ENCODE measurements at places on chromosomes 5 and 9.
A peak's percentile ranks its signal among the peaks of the same experiment; 100 is the strongest.

DNA sequence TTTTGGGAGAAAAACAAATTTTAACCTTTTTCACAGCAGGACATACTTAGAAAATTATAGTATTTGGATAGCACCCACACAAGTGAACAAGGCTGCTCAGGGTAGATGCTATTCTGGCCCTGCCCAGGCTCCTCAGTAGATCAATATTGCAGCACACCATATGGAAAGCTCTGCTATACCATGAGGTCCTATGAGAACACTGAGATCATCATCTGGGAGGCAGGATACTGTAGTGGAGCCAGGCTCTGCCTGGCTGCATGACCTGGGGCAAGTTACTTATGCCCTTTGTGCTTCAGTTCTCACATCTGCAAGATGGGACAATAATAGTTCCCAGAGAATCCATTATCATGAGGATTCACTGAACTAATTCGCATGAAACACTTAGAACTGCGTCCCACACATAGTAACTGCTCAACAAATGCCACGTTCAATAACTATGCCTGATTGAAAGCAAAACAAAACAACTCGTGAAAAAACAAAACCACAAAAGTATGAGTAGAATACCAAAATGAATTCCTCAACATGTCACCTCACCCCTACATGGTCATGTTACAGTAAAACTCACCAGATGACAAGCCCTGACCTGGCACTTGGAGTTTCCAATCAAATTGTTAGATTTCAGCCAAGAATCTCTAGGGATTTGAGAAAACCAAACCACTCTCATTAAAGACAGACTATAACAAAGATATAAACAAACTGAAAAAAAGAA, 31.9 kb downstream of the ARSB start:
- DNase-seq = peak; percentile 51

DNA sequence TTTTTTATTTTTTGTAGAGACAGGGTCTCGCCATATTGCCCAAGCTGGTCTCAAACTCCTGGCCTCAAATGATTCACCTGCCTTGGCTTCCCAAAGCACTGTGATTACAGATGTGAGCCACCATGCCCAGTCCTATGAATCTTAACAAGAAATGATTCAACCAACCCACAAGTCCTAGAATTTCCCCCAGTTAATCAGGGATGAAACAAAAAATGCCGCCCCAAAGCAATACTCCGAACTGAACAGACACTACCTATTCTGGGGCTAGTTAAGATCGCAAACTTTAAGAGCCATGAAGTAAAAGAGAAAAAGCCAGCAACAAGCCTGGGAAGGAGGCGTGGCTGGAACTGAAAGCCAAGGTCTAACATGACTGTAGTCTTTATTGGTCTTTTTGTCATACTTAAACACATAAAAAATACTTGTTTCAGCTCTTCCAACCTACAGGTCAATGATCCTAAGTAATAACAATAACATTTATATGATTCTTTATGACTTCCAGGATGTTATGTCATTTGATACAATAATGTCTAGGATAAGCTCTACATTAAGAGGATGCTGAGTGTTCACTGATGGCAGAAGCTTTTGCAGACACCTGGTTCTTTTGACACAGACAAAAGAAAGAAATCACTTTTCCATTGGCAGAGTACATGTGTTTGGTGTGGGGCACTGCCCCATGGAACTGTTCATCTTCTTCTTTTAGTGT, 361.1 kb upstream of the TLE4 start:
- DNase-seq = peak; percentile 54

DNA sequence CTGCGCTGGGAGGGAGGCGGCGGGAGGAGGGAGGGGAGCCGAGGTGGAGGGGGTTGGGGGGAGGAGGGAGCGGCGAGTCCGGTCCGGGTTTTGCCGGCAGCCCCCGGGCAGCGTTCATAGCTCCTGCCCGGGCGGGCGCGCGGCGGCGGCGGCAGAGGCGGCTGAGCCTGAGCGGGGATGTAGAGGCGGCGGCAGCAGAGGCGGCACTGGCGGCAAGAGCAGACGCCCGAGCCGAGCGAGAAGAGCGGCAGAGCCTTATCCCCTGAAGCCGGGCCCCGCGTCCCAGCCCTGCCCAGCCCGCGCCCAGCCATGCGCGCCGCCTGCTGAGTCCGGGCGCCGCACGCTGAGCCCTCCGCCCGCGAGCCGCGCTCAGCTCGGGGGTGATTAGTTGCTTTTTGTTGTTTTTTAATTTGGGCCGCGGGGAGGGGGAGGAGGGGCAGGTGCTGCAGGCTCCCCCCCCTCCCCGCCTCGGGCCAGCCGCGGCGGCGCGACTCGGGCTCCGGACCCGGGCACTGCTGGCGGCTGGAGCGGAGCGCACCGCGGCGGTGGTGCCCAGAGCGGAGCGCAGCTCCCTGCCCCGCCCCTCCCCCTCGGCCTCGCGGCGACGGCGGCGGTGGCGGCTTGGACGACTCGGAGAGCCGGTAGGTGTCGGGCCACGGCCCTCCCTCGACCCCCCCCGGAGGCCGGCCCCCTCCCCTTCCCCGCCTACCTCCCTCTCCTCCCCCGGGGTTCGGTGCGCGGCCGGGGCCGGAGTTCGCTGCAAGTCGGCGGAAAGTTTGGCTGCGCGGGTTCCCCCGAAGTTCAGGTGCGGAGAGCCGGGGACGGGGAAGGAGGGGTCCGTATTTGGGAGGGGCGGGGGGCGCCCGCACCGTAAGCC, at the start of gene CXXC5:
CXXC5 (plus strand) TSS at position 145 of the 877 bp plus-strand sequence. CDS start 32,175 bp downstream, outside the sequence.
- peak; percentile 83 for DNase-seq

DNA sequence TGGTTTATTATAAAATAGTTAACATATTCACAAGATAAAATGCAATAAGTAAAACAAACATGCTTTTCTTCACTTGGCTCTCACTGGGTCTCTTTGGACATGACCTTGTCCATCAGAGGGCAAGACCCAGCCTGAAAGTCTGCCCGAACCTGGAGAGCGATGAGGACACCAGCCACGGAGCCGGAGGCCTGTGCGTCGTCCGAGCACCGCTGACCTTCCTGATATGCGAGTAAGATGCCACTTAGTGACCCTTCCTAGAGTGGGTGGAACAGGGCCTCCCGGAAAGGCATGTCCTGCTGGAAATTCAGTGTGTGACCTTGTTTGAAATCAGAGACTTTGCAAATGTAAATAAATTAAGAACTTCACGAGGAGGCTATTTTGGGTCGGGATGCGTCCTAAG, 52.9 kb downstream of the IRX2 start:
- no peak for DNase-seq

GRCh38 chr9:88915916-88916315, 75.4 kb upstream of the S1PR3 start:
- no peak for DNase-seq

DNA sequence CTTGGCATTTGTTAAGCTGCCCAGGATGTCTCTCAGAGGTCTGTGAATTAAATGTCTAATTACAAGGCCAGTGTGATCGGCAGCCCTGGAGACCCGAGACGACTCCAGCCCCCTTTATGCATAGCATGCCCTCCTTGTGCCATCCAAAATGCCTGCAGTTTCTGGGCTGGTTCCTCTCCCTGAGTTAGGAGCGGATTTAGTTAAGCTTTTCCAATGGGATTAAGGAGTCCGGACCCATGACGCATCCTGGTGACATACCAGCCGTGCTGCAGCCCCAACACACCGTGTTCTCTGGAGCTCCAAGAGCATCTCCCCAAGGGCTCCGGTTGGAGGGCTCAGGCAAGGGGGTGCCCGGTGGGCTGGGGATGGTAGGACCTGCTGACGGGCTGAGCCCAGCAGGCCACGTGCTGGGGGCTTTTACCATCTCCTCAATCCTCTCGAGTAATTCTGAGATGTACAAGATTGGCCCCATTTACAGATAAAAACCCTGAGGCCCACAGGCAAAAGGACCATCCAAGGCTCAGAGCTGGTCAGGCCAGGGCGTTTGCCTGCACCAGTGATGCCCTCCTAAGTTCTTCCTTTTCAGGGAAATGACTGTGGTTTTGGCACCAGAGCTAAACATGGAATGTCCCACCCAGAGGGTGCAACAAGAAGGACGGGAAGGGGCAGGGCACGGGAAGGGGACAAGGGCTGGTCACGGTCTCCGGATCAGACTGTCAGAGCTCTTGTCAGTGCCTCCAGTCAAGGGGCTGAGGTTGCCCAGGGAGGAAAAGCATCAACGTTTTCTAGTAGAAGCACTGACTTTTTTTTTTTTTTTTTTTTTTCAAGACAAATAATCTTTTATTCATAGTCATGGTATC, 82.6 kb upstream of the PHYKPL start:
- DNase-seq = no peak

DNA sequence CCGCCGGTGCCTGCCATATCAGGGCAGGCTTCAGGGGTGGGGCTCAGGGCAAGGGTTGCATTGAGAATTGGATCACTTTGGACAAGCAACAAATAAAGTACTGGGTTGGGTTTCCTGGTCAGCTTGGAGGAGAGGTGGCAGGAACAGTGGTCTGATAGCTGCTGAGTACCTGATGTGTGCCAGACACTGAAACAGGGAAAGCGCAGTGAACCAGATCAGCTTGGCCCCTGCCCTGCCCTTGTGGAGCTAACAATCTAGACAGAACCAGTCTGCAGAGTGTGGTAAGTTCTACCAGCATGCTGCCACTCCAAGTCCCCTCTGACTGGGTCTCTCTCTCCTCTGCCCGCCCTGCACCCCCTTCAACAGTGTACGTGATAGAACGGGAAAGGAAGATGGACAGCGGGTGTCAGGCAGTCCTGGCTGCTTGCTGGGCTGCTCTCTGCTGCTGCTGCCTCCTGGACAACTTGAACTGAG, 53.4 kb downstream of the CYSTM1 start:
- DNase-seq = no peak

DNA sequence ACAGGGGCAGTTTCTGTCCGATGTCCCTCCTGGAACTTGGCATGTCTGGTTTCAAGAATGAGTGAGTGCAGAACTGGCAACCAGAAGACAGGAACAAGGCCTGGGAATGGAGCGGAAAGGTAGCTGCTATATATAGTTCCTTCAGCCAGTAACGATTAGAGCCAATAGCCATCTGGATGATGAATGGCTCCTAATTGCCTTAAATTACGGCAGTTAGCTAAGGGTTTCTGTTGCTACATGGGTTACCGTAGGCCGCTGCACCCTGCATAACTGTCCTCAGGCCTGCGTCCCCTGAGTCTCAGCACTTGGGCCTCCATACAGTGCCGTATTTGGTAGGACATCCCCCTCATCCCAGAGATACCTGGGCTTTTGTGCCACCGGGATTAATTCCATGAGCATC, 29.4 kb downstream of the WWC1 start:
- no peak for DNase-seq

DNA sequence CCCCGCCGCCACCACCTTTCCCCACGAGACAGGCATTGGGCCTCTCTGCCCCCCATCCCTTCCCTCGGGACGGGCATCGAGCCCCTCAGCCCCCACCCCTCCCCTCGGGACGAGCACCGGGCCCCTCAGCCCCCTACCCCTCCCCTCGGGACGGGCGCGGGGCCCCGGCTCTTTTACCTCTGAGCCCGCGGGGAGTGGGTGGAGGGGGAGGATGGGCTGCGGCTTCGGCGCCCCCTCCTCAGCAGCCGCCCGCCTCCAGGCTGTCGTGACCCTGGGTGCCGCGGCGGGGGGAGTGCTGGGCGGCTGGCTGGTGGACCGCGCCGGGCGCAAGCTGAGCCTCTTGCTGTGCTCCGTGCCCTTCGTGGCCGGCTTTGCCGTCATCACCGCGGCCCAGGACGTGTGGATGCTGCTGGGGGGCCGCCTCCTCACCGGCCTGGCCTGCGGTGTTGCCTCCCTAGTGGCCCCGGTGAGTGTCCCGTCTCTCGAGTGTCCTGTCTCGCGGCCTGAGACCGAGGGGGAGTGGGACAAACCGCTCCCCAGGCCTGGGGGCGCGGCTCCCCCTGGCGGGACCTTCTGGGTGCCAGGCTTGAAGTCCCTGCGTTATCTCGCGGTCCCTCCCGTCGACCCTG, 791 bp downstream of the SLC2A8 start:
- DNase-seq = peak; percentile 57

DNA sequence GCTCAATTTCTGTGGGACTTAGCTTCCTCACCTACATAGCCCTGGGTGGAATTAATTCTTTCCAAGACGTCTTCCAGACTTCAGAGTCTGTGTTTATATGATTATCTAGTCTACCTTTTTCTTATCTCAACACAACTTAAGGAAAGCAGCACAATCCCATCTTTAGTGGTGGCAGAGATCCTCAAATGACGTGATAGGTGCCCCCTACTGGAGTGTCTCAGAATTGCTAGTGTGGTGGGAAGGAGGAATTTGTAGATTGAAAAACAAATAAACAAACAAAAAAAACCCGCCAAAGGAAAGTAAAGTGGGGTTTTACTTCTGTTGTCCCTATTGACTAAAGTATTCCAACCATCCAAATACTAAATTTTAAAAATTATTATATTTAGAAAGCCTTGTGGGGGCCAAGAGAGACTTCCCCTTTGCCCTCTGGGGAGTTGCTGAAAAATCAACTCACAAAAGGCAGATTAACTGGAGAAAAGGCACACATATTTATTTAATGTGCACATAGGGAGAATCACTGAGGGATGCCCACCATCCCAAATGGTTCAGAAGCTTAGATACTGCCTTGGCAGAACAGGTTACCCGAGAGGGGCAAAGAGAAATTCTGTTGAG, 283.3 kb downstream of the TMEM167A start:
- peak; percentile 34 for DNase-seq

DNA sequence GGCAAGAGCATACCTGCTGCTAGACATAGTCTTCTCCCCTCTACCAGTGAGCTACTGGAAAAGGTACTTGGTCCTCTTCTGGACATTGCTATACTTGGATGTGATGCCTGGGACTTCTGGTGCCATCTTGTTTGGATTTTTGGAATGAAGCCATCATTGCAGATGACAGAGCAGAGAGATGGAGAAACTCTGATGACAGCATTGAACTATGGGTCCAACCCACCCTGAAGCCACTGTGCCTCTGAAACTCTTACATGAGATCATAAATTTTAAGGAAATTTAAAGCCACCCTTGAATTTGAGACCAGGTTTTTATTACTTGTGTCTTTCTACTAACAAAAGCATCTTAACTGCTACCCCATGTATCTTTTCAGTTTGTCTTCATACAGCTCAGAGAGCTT, 151.1 kb upstream of the SMIM23 start:
- no peak for DNase-seq

DNA sequence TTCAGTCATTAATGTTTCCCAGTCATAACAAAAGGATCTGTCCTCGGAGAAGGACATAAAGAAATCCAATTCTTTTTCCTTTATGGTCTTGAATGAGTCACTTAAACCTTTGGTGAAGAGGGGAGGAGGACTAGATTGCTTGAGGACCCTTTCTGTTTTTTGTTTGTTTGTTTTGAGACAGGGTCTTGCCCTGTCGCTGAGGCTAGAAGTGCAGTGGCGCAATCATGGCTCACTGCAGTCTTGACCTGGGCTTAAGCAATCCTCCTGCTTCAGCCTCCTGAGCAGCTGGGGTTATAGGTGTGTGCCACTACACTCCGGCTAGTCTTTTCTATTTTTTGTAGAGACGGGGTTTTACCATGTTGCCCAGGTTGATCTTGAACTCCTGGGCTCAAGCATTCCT, 12.3 kb downstream of the TIGD6 start:
- no peak for DNase-seq

DNA sequence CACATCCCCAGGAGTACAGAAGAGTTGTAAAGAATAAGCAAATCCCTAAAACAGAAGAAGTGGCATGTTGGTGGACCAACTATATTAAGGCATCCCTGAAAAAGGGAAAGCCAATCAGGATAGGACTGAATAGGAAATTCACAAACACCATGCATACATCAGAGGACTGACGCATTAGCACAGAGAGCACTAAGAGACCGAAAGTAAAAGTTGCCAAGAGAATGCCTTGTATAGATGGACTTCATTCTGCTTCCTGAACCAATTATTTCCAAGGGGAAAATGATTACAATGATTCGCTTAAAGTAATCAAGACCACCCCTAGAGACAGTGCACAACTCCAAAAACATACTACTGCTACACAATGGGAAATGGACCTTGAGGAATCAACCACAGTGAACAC, 33.5 kb downstream of the SHC3 start:
- peak; percentile 64 for DNase-seq
